ENCODE measurements at places on chromosomes 11 and 22.

GRCh38 chr22:20671409-20672081 lies 102.4 kb upstream of the SERPIND1 start:
- no peak for DNase-seq

DNA sequence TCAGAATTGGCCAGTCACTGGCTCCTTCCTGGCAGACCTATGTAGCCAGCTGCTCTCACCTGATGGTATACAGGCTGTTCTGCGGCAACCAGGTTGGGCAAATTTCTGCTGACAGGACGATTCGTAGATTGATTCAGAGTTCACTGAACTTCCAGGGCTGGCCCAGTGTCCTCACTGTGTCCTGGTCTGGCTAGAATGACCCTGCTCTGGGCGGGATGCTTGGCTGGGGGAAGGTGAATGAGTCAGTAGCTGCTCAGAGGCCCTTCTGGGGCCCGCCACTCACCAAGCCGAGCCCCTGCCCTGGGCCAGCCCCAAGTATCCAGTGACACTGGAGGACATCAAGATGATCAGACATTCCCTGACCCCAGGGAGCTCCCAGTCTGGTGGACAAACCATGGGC lies 62.9 kb upstream of the WNT11 start:
- no peak for DNase-seq

DNA sequence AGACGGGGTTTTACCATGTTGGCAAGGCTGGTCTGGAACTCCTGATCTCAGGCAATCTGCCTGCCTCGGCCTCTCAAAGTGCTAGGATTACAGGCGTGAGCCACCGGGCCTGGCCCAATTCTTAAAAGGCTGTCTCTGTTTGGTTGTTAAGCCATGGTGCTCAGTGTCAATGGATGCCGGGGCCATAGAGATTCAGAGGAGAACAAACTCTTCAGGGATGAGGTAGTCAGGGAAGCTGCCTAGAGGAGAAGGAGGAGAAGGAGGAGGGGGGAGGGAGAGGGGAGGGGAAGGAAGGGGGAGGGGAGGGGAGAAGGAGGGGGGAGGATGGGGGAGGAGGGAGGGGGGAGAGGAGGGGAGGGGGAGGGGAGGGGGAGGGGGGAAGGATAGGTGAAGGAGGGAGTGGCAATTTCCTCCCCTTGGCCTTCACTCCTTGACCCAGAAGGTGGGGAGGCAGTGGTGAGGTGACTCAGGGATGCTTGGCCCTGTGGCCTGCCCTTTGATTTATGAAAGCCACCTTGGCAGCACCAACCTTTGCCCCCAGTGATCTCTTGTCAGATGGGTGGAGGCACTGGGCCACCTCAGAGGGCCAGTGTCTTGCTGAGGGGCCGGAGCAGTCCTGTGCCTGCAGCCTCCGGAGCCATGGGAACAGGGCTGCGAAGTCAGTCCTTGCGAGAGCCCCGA lies at the start of gene C11orf86:
C11orf86 (plus strand) TSS at position 581 of the 681 bp plus-strand sequence; CDS start at position 640, 59 bp downstream.
- no peak for DNase-seq

DNA sequence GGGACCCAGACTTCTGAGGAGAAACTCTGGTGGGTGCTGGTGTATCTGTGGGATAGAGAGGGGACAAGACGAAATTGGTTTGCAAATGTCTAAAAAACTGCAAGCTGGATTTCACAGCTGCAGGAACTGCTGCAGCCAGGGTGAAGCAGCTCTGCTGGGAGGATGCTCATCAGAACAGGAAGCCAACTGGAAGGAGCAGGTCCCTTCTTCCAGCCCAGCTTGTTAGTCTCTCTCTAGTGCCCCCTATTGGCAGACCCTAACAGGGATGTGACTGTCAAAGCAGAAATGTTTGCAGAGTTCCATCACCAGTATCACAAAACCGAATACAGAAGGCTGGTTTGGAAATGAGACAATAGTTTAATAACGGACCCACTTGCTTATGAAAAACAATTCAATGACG lies 74.8 kb upstream of the SLC22A12 start:
- DNase-seq: no peak

DNA sequence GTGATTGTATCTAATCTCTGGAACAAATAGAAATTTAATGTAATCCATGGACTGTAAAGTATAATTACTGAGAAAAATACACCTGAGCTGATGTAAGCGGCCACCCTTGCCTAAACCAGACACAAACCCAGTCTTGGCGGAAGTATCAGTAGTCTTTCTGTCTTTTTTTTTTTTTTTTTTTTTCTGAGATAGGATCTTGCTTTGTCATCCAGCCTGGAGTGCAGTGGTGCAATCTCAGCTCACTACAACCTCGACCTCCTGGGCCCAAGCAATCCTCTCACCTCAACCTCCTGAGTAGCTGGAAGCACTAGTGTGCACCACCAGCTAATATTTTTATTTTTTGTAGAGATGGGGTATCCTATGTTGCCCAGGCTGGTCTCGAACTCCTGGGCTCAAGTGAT lies 5.5 kb upstream of the CXCR5 start:
- DNase-seq: no peak

DNA sequence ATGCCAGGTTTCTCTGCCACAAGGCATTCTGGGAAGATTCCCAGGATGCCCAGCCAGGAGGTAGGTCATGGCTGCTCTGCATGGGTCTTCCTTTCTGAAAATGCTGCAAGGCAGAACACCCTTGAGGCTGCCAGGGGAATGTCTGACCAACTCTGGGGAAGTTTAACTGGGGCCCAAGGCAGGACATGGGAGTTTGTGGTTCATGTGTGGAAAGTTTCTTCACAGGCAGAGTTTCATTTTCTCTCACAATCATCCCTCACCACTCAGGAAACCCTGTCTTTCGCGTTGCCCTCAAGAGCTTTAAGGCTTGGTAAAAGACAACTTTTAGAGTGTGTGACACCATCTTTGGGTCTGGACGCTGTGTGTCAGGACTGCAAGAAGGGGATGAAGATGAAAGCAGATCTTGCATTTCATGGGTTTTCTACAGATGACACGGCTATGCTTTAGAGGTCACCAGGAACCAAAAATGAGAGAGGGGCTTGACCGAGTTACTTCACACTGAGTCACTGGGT lies 133.5 kb downstream of the CD44 start:
- DNase-seq: no peak

- no peak for DNase-seq
These were observed 23.4 kb upstream of the KIRREL3 start for GRCh38 chr11:127023991-127024390.

DNA sequence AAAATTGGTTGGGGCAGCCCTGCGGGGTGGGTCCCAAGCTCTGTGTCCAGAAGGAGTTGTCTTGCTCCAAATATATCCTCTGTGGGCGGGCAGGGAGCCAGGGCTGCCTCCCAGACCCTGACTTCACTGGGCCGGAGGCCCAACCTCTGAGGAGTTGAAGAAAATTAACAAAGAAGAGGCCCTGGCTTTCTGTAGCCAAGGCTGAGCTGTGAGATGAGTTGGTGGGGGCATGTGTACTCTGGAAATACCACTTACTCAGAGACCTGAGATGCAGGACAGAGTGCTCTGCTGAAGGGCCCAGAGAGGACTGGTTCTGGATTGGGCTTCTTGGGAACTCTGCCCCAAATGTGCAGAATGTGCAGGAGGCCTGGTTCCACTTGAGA lies 96.3 kb downstream of the SWAP70 start:
- DNase-seq: no peak

GRCh38 chr11:2747248-2748027 lies 47.6 kb upstream of the KCNQ1OT1 start:
- no peak for DNase-seq

GRCh38 chr11:90309693-90310092 lies 86.8 kb upstream of the CHORDC1 start:
- DNase-seq: no peak

GRCh38 chr11:75823946-75824345 lies 8.9 kb downstream of the UVRAG start:
- DNase-seq: no peak

GRCh38 chr22:48651036-48651890 lies 1176.4 kb downstream of the BRD1 start:
- DNase-seq: no peak

DNA sequence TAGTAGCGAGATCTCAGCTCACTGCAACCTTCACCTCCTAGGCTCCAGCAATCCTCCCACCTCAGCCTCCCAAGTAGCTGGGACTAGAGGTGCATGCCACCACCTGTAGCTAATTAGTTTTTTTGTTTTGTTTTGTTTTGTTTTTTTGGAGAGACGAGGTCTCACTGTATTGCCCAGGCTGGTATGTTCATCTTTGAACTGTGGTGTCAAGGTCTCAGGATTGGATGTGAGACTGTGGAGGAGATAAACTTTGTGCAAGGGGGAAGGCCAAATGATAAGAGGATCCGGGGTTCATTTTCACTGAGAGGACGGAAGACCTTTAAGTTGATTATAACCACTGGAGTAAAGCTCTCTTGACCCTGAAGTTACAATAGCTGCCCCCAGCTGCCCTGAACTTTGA lies 8.9 kb downstream of the SEC14L2 start:
- no peak for DNase-seq

- DNase-seq: no peak
These were observed 39.0 kb downstream of the RRAS2 start for GRCh38 chr11:14320020-14320419.

GRCh38 chr11:833849-834311 lies 1.1 kb downstream of the CD151 start:
- no peak for DNase-seq

DNA sequence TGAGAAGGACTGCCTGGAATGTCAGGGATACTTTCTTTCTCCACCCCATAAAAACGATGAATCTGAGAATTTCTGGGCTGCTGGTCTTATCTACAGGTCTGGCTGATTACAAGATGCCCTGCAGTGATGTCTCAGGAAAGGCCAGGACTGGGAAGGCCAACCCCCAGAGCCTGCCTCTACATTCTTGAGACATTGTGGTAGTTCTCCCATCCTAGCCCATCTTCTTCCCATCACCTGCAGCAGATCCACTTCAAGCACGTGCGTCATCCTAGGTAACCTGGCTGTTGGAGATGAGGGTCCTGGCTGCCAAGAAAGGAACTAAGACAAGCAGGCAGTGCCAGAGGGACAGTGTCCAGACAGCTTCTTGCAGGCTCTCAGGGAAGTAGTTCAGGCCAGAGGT lies 44.1 kb upstream of the E2F8 start:
- no peak for DNase-seq

DNA sequence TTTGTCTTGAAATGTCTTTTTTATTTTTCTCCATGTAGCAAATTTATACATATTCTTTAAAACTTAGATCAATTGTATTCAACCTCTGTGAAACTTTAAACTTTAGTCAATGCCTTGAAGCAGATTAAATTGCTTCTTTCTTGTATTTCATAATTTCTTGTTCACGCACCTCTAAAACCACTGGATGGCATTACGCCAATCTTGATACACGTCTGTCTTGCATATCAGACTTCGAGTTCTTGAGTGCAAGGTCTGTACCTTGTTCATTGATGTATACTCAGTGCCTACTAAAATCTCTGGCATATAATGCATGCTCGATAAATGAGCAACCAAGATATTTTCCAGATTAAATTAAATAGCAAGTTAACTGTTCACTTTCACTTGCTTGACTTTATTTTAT lies 236.8 kb downstream of the CASP12 start:
- no peak for DNase-seq

DNA sequence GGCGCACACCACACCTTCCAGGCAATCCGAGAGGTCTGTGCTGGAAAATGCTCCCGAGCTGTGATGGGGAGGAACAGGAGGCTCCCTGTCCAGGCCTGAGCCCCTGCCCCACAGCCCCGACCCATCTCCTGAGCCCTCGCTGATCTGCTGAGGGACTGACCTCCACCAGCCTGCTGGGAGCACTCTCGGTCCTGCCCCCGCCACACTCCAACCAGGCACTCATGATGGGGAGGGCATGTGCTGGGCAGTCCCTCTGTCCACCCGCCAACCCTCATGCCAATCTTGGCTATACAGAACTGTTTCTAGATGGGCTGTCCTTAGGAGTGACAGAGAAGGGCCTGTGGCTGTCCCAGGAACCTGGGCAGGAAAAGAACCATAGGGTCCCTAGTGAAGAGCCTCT lies 70.8 kb downstream of the TRMU start:
- DNase-seq: no peak

DNA sequence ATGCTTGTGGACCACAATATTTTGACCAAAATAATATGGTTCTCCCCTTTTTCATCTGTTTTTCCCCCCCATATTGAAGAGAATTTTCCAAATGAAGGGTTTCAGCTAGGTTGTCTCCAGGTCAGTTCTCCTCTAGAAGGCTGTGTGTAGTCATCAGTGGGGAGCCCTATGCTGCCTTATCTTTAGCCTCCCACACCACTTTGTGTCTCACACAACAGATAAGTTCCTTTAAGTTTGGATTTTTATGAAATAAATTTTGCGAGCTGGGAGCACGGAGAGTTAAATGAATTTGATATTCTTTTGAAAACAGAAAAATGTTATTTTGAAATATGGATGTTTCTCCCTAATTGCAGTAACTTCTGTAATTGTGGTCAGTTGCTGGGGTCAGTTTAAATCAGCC lies 28.9 kb downstream of the PAX6 start:
- no peak for DNase-seq

GRCh38 chr11:129018126-129018525 lies 75.5 kb upstream of the TP53AIP1 start:
- DNase-seq: no peak

DNA sequence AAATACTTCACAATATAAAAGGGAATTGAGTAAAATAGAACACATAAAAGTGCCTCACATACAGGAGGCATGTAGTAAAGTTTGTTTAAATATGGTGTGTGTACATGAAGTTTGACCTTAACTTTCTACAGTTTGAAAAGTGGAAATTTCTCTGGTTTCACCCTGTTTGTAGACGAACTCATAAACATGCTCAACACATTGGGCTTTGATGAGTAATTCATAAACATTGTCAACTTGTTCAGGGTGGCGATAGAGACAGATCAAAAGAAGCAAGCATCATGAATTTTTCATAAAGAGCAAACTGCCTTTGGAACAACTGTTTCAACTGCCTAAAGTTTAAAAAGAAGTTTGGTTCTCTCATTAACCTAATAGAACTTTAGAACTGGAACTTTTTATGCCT lies 9.1 kb downstream of the SLN start:
- no peak for DNase-seq

DNA sequence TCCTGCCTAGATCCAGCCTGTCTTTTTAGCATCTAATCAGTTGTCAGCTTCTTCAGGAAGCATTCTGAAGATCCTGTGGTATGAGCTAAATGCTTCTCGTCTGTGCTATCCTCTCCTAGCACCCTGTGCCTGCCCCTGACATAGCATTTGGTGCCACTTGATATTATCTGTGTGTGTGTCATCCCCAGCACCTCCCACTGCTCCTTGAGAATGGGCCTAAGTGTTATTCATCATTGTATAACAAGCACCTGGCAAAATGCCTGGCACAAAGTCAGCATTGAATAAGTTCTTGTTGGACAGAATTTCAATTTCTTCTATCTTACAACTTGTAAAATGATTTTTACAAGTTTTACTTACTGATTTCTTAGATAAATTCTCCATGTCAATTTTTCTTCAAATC lies 28.1 kb upstream of the OLFML1 start:
- DNase-seq: no peak

- no peak for DNase-seq
These were observed 39.4 kb upstream of the GGTLC2 start for GRCh38 chr22:22605074-22605404.

DNA sequence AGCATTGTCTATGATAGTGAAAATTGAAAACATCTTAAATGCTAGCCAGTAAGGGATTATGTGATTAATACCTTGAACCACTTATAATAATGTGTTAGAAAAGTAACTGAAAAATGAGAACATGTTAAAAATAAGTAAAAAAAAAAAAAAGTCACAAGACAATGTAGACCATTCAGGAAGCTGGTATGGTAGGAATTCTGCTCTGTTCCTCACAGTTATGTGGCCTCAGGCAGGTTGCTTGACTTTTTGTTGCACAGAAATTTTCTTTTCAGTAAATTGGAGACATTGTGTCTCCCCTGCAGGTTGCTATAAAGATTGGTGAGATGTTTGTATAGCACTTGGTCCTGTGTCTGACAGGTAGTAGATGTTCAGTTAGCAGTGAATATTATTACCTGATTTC lies 17.3 kb upstream of the PLET1 start:
- DNase-seq: no peak

Measured in NCI-H2081 treated with DMSO at 0.1 percent for 48 hours (cell line).